M059J (cell line): ENCODE measurements at places on chromosomes 3 and 15. TPM values are rescaled to one million over a fixed set of nuclear protein-coding genes. Genes with fewer than 3 reads are reported as not detected.

DNA sequence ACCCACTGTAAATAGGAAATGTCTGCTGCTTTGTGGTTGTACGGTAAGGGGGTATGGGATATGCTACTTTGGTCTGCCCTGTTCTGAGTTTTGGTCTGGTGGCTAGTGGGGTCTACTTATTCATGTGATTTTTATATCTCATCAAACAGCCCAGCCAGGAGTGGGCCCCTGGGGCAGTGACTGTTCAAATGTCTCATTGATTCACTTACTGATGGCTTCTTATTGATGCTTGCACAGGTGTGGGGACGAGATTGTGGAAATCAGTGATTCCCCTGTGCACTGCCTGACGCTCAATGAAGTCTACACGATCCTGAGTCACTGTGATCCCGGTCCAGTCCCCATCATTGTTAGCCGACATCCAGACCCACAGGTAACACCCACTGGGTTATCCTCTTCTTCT, 38.5 kb downstream of the STARD5 start:
- DNase-seq = no peak

SIDT1 gene
- 0.17 TPM in 1 of 2 replicates, not detected in the other for total RNA-seq

PLA2G4E gene
- total RNA-seq = not detected in 2 replicates

DNA sequence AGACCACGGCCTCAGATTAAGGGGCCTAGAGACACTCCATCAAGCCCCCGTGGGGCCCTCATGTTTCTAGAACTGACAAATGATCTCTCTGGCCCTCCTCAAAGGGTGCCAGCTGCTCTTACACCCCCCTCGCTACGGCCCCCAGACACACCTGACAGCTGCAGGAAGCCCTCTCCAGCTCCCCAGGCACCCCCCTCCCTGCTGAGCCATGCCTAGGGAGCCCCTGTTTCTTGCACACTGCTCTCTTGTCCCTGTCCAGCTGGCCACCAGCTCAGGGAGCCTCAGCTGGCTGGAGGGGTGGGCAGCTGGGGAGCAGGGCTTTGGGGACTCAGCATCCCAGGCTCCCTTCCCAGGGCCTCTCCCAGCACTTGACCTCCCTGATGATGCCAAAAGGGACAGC, 14.8 kb downstream of the TNK2 start:
- DNase-seq = no peak

- DNase-seq = no peak
Observed at GRCh38 chr15:97840501-97840900, 120.0 kb upstream of the ARRDC4 start.
